ENCODE measurements at places on chromosomes 16 and 17. TPM values are rescaled to one million over a fixed set of nuclear protein-coding genes. Genes with fewer than 3 reads are reported as not detected.

DNA sequence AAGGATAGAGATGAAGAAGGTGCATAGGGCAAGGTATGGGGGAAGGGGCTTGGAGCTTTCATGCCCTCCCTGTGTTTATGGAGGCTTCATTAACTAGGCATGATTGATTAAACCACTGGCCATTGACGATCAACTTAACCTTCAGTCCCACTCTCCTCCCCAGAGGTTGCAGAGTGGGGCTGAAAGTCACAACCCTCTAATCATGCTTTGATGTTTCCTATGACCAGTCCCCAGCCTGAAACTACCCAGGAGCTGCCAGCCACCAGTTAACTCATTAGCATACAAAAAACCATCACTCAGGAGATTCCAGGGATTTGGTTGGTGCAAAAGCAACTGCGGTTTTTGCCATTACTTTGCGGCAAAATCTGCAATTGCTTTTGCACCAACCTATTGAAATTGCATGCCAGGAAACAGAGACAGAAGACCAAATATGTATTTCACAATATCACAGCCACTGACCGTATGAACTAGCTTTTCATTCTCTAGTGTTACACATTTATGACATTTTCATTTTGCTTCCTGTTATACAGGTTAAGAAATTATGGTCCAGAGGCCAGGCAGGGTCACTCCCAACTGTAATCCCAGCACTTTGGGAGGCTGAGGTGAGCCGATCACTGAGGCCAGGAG lies 5.4 kb downstream of the GFOD2 start:
- DNase-seq: no peak
- H3K4me3 ChIP-seq: no peak overlapping the region
- H3K27ac ChIP-seq: no peak overlapping the region
- peaks cover 14% of the 10 kb centered on the region for H3K4me1 ChIP-seq
- H3K36me3 ChIP-seq: no peaks in the 10 kb centered on the region
- no peaks in the 10 kb centered on the region for H3K27me3 ChIP-seq

GRCh38 chr16:86886651-86887050 lies 308.3 kb downstream of the FOXL1 start:
- H3K4me1 ChIP-seq: peaks cover 11% of the 10 kb centered on the region
- no peaks in the 10 kb centered on the region for H3K36me3 ChIP-seq
- no peaks in the 10 kb centered on the region for H3K27me3 ChIP-seq
- no peak overlapping the region for H3K4me3 ChIP-seq
- no peak for DNase-seq
- H3K27ac ChIP-seq: no peak overlapping the region

Gene G6PC1
- total RNA-seq: not detected

Gene KRT23
- not detected for total RNA-seq

DNA sequence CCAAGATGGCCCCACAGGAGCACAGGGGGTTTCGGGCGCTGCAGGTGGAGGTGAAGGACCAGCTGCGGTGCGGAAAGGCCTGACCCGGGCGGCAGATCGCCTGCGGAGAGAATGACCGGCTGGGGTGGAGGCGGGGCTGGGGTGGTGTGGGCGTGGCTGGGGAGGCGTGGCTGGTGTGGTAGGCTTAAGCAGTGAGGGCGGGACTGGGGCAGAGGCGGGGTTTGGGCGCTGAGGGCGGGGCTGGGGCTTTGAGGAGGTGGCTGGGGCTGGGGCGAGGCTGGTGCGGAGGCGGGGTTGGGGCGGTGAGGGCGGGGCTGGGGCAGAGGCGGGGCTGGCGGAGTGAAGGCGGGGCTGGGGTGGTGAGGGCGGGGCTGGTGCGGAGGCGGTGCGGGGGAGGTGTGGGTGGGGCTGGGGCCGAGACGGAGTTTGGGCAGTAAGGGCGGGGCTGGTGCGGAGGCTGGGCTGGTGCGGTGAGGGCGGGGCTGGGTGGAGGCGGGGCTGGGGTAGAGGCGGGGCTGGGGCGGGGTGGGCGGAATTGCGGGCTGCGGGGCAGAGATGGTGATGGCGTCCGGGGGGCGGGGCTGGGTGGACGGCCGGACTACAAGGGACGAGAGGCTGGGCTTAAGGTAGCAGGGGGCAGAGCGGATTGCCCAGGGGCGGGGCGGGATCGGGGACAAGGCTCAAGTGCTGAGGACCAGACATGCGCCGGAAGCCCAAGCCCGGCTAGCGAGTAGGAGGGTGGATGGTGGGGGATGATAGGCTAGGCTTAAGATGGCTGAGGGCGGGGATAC lies 9.9 kb upstream of the GSDMA start:
- H3K36me3 ChIP-seq: no peaks in the 10 kb centered on the region
- no peaks in the 10 kb centered on the region for H3K27me3 ChIP-seq
- H3K4me3 ChIP-seq: peak overlapping the region; percentile 53
- DNase-seq: peak; percentile 100
- peak overlapping the region; percentile 76 for H3K27ac ChIP-seq
- H3K4me1 ChIP-seq: peaks cover 14% of the 10 kb centered on the region

GRCh38 chr17:7177191-7177953 lies 1.8 kb downstream of the ASGR1 start:
- H3K4me3 ChIP-seq: peak overlapping the region; percentile 56
- no peaks in the 10 kb centered on the region for H3K36me3 ChIP-seq
- H3K4me1 ChIP-seq: peaks cover 24% of the 10 kb centered on the region
- DNase-seq: peak; percentile 65
- peaks cover 21% of the 10 kb centered on the region for H3K27me3 ChIP-seq

Gene SLC38A7
- 30.8 TPM for total RNA-seq

Gene CLDN7
- 0.70 TPM for total RNA-seq

DNA sequence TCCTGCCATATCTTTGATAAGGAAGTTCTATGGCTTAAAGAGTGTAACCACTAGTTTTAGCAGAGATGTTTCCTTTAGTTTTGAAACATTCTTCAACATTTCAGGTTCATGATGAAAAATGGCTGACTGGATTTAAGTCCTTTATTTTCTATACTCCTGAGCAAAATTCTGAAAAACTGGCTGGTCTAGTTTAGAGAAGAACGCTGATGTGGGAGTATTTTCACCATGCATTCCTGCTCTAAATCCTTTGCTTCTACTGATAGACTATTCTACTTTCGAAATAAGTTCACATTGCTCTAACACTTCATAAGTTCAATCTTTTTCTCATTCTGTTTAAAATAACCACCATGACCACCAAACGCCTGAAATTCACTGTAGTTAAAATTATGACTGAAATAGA lies 281.9 kb downstream of the FTO start:
- no peaks in the 10 kb centered on the region for H3K27me3 ChIP-seq
- H3K36me3 ChIP-seq: no peaks in the 10 kb centered on the region
- H3K4me3 ChIP-seq: no peak overlapping the region
- no peak for DNase-seq
- no peaks in the 10 kb centered on the region for H3K4me1 ChIP-seq

DNA sequence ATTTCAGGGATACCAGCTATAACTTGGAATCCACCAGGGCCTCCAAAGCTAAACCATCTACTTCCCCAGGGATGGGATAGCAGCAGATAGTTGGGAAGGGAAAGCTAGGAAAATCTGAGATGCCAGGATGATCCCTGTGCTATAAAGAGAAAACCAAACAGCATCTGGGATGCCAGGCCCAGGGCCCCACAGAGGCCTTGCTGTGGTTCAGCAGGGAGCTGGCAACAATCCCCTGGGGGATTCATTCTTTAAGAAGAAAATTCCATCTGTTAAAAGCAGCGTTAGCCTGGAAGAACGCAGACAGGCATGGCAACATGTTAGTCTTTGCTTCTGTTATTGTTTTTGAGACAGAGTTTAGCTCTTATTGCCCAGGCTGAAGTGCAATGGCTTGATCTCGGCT lies 16.6 kb downstream of the MYO18A start:
- H3K27ac ChIP-seq: no peak overlapping the region
- no peak for DNase-seq
- H3K4me1 ChIP-seq: peaks cover 46% of the 10 kb centered on the region
- H3K4me3 ChIP-seq: no peak overlapping the region

DNA sequence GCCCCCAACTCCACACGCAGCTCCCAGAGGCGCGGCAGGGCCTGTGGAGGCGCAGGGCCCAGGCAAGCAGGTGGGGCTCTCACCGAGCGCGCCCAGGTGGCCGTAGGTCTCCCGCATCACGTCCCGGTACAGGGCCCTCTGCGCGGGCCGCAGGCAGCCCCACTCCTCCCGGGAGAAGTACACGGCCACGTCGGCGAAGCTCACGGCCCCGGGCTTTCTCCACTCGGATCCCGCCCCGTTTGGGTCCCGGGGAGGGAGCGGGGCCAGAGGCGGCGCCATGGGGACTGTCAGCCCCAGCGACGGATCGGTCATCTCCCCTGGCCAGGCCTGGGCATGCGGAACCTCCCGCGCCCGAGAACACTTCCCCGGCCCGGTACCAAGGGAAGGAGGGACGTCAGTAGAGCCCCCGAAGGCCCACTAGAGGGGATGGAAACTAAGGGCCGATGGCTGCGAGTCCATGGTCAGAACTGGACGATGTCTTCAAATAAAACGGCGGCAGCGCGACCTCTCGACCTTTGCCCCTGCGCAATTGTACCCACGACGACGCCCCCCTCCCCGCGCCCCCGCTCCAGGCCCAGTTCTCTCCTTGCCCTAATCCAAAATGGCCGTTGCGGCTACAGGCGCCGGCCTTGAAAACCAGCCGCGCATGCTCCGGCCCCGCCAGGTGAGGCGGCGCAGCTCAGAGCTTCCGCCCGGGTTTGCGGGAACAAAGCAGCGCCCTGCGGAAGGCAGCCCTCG lies at the start of gene ZNF747:
Gene ZNF747 (minus strand): TSS at position 491 of the 738 bp plus-strand sequence. CDS start 179 bp downstream, at position 312.
- peak within 1 kb of the TSS; percentile 90 for H3K4me3 ChIP-seq
- H3K4me1 ChIP-seq: peaks cover 22% of the 10 kb centered on the region
- no peaks in the 10 kb centered on the region for H3K36me3 ChIP-seq
- DNase-seq: peak; percentile 94
- peak within 1 kb of the TSS; percentile 97 for H3K27ac ChIP-seq
- H3K27me3 ChIP-seq: no peaks in the 10 kb centered on the region

- no peaks in the 10 kb centered on the region for H3K27me3 ChIP-seq
- H3K36me3 ChIP-seq: no peaks in the 10 kb centered on the region
- peak overlapping the region; percentile 90 for H3K4me3 ChIP-seq
- peak overlapping the region; percentile 76 for H3K27ac ChIP-seq
- DNase-seq: peak; percentile 43
These were observed 623 bp downstream of the MBTPS1 start for GRCh38 chr16:84115919-84116719.

DNA sequence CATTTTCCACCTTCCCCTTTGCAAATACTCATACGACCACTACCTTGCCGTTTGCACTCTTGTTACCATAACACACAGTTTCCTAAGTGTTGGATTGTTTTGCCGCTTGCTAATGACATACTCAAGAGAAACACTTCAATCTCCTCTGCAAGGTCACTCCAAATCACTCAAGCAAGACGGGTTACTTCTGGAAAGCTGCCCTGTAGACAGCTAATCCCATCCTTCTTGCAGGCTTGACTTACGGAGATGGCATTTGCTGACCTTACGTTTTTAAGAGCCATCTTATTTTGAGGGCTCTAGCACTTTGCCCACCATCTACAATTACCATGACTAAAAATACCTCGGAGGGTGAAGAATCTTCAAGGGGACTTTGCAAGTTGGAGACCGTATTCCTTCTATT lies 46.2 kb downstream of the MYH3 start:
- peaks cover 8% of the 10 kb centered on the region for H3K4me1 ChIP-seq
- no peak overlapping the region for H3K4me3 ChIP-seq
- no peaks in the 10 kb centered on the region for H3K27me3 ChIP-seq
- no peak overlapping the region for H3K27ac ChIP-seq

Gene CX3CL1
- 12.9 TPM for total RNA-seq

Gene PLCG2
- total RNA-seq: 6.1 TPM

Gene SLC13A5
- total RNA-seq: 0.17 TPM

DNA sequence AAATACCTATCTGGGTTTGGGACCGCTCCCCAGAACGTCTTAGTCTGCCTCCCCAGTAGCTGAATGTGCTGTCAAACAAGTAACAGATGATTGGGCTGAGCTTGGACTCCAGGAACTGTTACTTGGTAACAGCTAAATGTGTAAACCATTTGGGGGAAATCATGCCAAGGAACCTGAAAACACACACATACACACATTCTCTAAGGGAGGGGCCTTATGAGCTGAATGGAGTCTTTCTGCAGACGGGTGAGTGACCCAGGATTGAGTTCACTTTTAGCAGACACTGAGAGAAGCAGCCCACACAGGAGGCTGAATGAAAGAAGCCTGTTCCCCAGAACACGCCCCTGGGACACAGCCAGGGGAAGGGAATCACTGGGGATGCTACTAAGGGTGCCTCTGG lies 1.6 kb downstream of the ACLY start:
- H3K27me3 ChIP-seq: no peaks in the 10 kb centered on the region
- H3K27ac ChIP-seq: no peak overlapping the region
- H3K4me1 ChIP-seq: peaks cover 16% of the 10 kb centered on the region
- no peak for DNase-seq

- H3K36me3 ChIP-seq: no peaks in the 10 kb centered on the region
- no peaks in the 10 kb centered on the region for H3K27me3 ChIP-seq
- DNase-seq: no peak
- no peak overlapping the region for H3K27ac ChIP-seq
- H3K4me1 ChIP-seq: no peaks in the 10 kb centered on the region
These were observed 345.1 kb downstream of the XYLT1 start for GRCh38 chr16:17125671-17126070.

- H3K27me3 ChIP-seq: no peaks in the 10 kb centered on the region
- no peak for DNase-seq
- peaks cover 4% of the 10 kb centered on the region for H3K36me3 ChIP-seq
- H3K4me3 ChIP-seq: no peak overlapping the region
- peaks cover 69% of the 10 kb centered on the region for H3K4me1 ChIP-seq
These were observed 3.8 kb downstream of the ARHGDIA start for GRCh38 chr17:81867170-81867990.

DNA sequence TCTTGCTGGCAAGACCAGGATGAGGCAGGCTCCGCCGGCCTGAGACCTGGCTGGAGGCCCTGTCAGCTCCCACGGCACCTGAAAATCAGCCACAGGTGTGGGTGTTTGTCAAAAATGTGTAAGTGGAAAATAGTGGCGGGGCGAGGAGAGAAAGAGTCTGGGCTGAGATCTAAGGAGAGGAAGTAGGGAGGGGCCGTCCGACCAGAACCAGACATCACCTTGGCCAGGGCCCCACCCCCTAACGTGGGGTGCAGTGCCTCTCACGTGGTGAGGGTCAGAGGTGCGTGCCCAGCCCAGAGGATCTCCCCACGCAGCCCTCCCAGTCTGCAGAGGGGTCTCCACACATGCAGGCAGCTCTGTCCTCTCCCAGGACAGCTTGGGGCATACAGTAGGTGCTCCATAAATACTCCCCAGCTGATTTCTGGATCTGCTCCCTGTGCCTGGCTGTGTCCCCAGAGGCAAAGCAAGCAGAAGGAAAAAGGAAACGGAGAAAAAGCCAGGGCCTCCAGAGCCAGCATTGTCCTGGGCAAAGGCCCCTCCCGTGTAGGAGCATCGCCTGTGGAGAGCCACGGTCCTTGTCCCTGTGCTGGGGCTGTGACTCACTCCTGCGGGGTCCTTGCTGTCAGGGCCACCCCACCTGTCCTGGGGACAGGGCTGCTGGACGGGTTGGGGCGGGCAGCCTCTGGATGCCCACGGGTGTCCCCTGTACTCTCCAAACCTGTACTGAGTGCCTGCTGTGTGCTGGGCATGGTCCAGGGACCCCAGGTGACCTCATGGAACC lies 16.7 kb downstream of the ZFPM1 start:
- no peak overlapping the region for H3K27ac ChIP-seq
- no peaks in the 10 kb centered on the region for H3K36me3 ChIP-seq
- no peak overlapping the region for H3K4me3 ChIP-seq
- no peaks in the 10 kb centered on the region for H3K4me1 ChIP-seq
- H3K27me3 ChIP-seq: no peaks in the 10 kb centered on the region
- no peak for DNase-seq
